Stimulated activated CD4-positive, alpha-beta T cell treated with anti-CD3 and anti-CD28 coated beads, Interleukin-1b, Interleukin-23, amount 100 ng/mL, for 48 hours (primary cell): ENCODE measurements at places on chromosomes 1 and 21.

- DNase-seq, result peak; percentile 69
Observed at GRCh38 chr1:182595641-182596240, 6.7 kb upstream of the RNASEL start.

DNA sequence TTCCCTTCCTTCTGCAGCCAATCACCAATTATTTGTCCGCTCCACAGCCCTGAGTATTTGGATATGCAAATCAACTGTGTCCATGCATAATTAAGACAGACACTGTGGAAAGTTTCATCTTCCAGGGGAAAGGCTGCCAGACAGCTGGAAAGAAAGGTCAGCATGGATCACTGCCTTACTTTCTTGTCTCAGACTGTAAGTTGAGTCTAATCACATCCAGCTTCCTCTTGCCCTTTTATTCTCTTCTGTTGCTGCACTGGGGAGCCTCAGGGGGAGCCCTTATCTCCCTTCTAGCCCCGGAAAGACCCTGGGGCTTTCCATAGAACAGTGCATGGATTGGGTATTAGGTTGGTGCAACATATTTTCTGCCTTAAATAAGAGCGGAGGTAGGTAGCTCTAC is 182.9 kb downstream of the OMA1 start:
- no peak for DNase-seq

DNA sequence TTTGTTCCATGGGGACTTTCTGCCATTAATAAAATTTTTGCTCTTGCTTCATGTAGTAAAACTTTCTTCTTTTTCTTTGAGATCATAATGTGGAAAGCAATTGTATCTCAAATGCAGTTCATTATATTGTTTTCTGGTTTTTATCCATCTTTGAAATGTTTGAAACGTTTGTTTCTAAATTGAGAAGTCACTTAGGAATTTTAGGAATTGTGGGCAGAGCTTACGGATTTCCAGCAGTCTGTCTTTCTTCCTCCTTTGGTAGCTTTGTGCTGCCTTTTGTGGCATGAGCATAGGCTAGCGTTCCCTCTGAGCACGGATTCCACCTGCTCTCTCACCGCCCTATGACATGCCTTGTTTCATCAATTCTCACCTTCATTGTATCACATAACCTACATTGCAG is 2.9 kb upstream of the ST6GALNAC5 start:
- no peak for DNase-seq

DNA sequence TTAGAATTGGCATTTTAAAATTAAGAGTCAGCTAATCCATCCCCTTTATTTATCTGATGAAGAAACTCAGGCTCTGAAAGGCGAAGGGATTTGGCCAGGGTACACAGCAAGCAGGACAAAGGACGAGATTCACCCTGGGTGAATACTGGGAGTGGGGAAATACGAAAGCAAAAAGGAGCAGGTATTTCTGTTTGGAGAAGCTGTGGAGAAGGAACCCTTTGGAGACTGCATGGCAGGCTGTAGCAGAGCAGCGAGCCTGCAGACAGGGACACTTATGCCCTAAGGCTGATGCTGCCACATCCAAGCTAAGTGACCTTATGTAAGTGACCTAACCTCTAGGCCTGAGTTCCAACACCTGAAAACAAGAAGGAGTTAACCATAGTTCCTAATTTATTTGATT is 207.2 kb upstream of the C1orf87 start:
- no peak for DNase-seq

GRCh38 chr1:211800925-211801607 is 29.5 kb downstream of the LPGAT1 start:
- DNase-seq, result no peak

- DNase-seq, result no peak
Observed at GRCh38 chr1:44973645-44974044, 12.8 kb downstream of the EIF2B3 start.

DNA sequence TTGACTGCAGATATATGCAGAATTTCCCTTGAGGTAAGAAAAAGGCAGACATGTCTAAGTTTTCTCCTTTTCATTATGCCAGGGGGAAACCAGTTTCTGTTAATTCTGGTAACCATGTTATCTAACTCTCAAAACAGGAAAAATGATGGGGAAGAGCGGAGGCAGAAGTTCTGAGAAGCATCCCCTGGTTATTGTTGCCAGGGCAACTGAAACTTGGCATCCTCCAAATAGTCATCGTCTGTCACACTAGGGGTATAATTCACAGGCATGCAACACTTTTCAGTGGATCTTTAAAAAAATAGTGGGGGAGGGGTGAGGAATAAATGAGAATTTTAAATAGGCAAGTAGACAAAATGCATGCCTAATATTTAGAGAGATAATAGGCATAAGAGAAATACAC is 715.3 kb upstream of the CXADR start:
- DNase-seq, result no peak

GRCh38 chr1:52542085-52542688 is 10.7 kb downstream of the TUT4 start:
- no peak for DNase-seq

- no peak for DNase-seq
Observed at GRCh38 chr1:171800342-171800741, 18.9 kb downstream of the METTL13 start.

- no peak for DNase-seq
Observed at GRCh38 chr1:96002969-96003964, 718.3 kb upstream of the PTBP2 start.

GRCh38 chr1:40122855-40123254 is 25.8 kb upstream of the PPT1 start:
- DNase-seq, result no peak

DNA sequence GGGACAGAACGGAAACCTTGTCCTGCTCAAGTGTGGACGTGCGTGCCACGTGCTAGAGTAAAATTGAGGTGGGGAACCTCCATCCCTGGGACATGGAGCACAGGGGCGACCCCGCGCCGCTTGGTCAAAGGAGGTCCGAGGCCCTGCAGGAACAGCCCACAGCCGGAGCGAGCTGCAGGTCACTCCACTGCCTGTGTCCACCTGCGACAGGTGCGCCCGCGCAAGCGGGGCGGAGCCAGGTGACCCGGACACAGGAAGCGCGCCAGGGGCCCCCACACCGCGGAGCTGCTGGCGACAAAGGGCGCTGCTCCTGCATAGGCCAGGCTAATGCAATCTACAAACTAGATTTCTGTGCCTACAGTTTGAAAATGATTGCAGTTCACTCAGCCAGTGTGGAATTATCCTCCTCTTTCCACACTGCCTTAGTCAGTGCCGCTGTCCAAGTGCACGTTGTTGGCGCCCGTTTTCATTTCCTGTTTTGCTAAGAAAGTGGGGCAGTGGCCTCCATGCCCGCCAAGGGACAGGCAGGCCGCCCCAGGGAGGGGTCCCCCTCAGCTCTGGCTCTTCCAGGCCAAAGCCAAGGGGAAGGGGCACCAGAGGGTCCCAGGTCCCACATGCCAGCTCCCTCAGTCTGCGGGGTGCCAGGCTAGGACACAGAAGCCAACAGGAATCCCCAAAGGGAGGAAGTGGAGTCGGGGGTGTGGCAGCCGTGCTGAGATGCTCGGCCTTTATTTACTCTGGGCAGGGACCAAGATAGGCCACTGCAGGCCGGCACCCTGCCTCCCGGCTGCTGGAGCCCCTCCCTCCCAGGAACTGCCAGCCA is 4.3 kb upstream of the NADK start:
- DNase-seq, result no peak

DNA sequence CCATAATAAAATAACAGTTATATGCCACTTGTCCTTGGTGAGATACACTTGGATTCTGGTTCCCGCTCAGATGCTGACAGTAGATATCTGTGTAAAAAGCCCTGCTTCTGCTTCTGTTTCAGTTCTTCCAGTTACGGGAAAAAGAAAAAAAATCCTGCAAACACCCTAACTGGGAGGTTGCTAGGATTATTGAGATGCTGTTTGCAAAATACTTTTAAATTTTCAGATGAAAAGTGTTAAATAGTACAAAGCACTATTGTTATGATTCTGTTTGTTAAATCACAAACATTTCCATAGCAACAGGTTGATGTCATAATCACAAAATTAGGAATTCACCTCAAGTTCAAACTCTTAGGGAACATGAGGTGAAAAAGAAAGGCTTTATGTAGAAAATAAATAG is 232.3 kb downstream of the HMCN1 start:
- no peak for DNase-seq

DNA sequence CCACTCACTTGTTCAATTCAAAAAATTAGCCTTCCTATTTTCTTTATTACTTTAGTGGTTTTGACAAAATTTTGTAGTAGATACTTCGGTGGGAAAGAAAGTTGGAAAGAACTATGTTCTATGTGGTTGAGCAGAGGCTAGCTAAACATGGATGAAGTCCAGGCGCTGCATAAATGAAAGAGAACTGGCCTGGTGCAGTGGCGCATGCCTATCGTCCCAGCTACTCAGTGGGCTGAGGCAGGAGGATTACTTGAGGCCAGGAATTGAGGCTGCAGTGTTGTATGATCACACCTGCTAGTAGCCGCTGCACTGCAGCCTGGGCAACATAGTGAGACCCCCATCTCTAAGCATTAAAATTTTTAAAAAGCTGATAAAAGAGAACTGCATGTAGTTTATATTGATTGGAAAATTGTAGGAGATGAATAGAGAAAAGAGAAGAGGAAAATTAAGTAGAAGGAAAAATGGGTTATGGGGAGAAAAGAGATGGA is 21.0 kb downstream of the IFNAR1 start:
- no peak for DNase-seq

DNA sequence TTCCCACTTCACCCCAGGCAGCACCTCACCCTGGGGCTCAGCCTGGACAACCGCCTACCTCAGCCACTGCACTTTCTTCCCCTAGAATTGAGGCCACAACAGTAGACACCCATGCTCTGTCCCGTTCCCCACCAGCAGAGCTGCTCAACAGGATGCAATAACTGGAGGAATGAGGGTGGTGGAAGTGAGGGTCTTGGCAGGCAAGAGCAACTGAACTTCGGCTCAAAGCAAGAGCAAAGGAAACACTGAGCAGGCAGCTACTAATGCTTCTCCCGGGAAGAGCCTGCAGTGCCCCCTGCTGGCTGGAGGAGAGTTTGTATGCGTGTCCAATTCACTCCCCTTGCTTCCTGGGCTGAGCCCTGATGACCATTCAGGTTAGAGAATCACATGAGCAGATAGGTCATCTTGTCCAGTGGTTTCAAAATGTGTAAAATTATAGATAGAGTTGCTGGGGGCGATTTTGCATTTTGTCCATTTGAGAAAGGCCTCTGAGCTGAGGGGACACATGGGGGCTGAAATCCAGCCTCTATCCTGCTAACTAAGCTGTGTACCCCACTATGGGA is 13.9 kb downstream of the NT5C1A start:
- DNase-seq, result peak; percentile 67

DNA sequence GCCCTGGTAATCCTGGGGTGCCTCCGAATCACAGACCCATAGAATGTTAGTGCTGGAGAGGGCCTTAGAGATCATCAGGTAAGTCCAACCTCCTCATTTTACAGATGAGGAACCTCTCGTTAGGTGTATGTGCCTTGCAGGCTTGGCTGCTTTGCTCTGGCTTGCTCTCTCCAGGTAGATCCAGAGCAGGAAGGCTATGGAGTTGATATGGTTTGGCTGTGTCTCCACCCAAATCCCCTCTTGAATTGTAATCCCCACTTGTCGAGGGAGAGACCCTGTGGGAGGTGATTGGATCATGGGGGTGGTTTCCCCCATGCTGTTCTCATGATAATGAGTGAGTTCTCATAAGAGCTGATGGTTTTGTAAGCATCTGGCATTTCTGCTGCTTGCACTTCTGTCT is 186.0 kb upstream of the PLXNA2 start:
- DNase-seq, result no peak

GRCh38 chr1:22754106-22754768 is 43.6 kb downstream of the EPHB2 start:
- DNase-seq, result no peak

- DNase-seq, result no peak
Observed at GRCh38 chr21:24456358-24456757, 1150.9 kb downstream of the MRPL39 start.

- no peak for DNase-seq
Observed at GRCh38 chr1:43495204-43495603, 35.5 kb upstream of the PTPRF start.

DNA sequence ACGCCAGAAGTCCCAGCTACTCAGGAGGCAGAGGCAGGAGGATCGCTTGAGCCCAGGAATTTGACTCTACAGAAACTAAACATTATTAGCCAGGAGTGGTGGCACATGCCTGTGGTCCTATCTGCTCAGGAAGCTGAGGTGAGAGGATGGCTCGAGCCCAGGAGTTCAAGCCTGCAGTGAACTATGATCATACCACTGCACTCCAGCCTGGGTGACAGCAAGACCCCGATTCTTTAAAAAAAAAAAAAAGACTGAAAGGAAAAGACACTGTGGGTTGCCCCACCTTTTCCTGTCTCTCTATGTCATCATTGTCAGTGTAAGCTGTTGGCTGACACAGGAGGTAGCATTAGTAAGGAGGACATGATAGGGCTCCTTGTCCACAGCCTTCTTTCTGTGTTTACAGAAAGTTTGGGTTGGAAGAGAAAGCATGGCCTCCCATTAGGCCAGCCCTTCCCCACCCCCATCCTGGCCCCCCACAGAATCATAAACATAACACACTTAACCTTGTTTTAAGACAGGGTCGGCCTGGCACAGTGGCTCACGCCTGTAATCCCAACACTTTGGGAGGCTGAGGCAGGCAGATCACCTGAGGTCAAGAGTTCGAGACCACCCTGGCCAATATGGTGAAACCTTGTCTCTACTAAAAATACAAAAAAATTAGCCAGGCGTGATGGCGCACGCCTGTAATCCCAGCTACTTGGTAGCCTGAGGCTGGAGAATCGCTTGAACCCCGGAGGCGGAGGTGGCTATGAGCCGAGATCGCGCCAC is 20.6 kb upstream of the RCAN3 start:
- DNase-seq, result no peak

DNA sequence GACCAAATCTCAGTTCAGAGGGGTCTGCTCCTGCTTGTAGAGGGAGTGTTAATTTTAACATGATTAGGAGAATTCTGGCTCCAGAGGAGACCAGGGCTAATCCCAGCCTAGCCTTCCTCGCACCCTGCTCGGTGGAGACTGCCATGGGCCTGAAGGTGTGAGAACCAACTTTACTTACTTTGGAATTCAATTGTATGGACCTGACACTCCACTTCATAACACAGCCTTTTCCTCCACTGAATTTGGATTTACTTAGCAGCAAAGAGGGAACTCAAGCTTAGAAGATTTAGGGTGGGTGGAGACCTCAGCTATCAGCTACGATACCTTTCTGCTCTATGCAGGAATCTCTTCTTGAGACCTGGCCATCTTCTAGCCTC is 11.5 kb downstream of the PLXNA2 start:
- no peak for DNase-seq

DNA sequence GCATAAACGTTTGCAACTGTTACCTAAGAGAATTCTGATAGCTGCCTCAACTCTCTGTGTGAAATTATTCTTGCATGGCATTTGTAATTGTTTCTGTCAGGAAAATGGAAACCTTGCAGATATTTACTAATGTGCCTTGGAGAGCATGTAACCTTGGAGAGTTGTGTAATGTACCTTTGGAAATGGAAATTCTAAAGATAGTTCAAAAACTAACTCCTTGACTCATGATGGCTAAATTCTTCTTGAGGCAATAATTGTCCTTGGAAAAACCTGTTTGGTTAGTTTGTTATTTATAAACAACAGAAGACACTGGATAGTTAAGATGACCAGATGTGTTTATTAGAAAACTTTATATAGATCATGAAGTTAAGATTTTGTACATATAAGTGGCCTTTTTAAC is 1033.8 kb downstream of the PLA2G4A start:
- no peak for DNase-seq

GRCh38 chr1:226949401-226949800 is 9.3 kb downstream of the COQ8A start:
- DNase-seq, result no peak

- no peak for DNase-seq
Observed at GRCh38 chr1:77571642-77572041, 110.8 kb downstream of the ZZZ3 start.
